Activated CD4-positive, alpha-beta T cell treated with anti-CD3 and anti-CD28 coated beads for 4 hours (primary cell): ENCODE measurements at places on chromosomes 3 and 15.

DNA sequence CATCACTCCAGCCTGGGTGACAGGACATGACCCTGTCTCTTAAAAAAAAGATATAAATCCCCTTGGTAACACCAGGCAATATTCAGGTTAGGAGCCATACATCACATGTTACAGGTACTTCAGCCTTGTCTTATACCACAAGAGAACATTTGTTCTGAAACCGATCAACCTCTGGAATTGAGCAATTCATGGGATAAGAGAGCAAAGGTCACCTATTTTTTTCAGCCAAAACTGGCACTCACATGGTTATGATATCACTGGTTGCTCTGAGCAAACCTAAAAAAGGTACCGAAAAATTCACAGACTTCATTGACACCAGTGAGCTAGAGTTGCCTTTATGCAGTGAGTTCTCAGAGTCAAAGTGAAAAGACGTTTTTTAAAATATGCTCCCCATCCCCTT is 9.1 kb downstream of the SPICE1 start:
- no peak for DNase-seq

DNA sequence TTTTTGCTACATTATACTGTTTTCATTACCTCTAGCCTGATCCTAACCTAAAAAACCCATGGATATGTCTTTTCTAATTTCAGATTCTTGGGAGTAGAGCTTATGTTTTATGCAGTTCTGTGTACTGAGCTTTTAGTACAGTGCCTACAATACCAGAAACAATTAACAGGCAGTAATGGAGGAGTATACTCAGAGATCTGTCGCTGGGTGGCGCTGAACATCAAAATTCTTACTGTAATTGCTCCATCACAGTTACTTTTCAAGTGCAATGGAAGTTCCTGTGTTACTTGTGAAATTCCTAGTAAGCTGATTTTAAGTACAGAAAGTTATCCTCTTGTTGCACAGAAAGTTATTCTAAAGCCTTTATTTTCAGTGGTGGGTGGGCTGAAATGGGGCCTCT is 66.9 kb downstream of the RNF13 start:
- no peak for DNase-seq

GRCh38 chr3:142904639-142905436 is 16.0 kb upstream of the PCOLCE2 start:
- no peak for DNase-seq

DNA sequence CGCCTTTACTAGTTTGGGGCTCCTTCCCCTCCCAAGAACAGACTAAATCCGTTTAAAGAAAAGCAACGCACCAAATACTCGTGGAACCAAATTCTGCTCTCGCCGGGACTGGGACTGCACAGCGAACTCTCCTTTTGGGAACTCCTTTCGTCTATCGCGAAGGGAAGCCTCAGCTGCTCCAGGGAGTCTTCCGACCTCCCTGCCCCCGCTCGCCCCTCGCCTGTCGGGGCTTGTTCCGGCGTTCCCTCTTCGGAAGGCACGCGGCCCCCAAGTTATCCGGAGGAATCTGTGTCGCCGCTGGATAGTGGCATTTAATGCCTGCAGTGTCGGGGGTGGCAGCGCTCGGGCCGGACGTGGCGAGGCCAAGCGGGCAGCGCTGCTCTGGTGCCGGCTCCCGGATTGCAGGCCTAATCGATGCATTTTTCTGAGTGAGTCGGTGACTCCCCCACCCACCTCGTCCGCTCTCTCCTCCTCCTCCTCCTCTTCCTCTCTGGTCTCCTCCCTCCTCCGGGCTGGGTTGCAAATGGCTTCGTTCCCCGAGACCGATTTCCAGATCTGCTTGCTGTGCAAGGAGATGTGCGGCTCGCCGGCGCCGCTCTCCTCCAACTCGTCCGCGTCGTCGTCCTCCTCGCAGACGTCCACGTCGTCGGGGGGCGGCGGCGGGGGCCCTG is at the start of gene TRIM71:
TRIM71 (plus strand) TSS at position 440 of the 671 bp plus-strand sequence; CDS start at position 524, 84 bp downstream.
- no peak for DNase-seq

DNA sequence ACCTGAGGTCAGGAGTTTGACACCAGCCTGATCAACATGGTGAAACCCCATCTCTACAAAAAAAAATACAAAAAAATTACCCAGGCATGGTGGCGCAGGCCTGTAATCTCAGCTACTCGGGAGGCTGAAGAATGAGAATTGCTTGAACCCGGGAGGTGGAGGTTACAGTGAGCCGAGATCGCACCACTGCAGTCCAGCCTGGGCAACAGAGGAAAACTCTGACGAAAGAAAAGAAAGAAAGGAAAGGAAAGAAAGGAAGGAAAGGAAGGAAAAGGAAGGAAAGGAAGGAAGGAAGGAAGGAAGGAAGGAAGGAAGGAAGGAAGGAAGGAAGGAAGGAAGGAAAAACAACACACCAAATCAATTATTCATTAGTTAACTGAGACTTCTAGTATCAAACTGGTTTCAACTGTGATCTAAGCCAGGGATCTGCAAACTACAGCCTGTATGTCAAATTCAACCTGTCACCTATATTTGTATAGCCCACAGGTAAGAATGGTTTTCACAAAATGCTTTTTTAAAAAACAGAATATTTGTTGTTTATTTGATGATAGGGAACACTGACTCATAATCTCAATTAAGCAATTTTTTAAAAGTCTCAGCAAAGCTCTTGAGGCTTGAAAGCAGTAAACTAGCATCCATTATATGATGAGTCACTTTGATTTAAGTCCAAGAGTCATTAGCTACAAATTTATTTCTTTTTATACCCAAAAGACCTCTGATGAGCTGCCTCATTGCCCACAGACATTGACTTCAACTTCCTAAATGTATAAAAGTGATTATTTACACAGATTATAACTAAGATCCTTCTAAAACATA is 127.6 kb downstream of the TBL1XR1 start:
- DNase-seq, result no peak

GRCh38 chr3:79202471-79203143 is 565.2 kb downstream of the ROBO1 start:
- DNase-seq, result no peak

DNA sequence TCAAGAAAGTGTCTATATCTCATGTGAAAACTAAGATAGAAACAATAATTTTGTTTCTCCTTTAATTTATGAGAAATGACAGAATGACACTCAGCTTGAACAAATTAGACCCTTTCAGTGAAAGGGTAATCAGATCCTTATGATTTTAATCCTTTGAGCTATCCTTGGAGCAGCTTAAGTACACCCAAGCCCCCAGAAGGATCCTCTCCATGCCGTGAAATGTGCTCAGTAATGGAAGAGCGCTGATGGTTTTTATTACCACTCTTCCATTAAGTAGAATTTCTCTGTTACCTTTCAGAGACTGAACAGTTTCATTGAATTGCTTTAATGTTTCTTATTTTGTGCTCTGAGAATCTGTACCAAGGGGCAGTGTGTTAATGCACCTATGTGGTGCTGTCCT is 54.3 kb downstream of the HMG20A start:
- DNase-seq, result no peak

GRCh38 chr3:142210608-142211007 is 14.8 kb downstream of the GK5 start:
- no peak for DNase-seq

- DNase-seq, result no peak
These were observed 158.0 kb downstream of the CDIN1 start for GRCh38 chr15:36737430-36737891.

DNA sequence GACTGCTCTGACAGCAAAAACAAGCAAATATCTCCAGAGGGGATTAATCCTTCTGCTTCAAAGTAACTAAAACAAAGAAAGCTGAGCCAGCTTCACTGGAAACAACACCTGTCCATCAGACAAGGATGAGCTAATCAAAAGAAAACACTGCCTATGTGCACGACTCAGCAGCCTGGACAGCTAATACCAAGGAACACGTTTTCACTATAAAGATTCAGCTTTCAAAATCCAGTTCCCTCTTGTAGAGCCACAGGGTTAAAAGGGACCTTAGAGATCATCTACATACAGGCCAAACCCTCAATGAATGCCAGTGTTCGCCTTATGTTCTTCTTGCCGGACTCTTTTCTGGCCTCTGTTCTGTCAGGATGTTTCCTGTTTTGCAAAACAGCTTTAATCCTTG is 6.9 kb downstream of the TUSC7 start:
- DNase-seq, result no peak

- DNase-seq, result no peak
These were observed 6.6 kb downstream of the TIPARP start for GRCh38 chr3:156681002-156681401.

GRCh38 chr3:123713211-123713610 is 128.4 kb upstream of the HACD2 start:
- DNase-seq, result no peak

DNA sequence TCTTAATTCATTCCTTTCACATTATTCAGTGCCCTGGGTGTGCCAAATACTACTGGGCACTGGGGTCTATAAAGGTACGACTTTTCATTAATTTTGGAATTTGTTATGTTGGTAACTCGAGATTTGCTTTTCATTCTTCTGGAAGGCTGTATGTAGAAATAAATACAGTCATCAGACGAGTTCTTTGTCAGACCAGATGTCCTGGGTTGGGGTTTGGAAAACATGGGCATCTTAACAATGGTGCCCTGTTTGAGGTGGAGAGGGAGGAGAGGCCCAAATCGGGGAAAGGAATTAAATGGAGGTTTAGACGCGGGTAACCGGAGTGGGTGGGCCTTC is 662 bp upstream of the GLCE start:
- no peak for DNase-seq

GRCh38 chr3:153925841-153926514 is 195.2 kb upstream of the ARHGEF26 start:
- DNase-seq, result no peak
